ENCODE measurements at places on chromosomes 7 and 10.

DNA sequence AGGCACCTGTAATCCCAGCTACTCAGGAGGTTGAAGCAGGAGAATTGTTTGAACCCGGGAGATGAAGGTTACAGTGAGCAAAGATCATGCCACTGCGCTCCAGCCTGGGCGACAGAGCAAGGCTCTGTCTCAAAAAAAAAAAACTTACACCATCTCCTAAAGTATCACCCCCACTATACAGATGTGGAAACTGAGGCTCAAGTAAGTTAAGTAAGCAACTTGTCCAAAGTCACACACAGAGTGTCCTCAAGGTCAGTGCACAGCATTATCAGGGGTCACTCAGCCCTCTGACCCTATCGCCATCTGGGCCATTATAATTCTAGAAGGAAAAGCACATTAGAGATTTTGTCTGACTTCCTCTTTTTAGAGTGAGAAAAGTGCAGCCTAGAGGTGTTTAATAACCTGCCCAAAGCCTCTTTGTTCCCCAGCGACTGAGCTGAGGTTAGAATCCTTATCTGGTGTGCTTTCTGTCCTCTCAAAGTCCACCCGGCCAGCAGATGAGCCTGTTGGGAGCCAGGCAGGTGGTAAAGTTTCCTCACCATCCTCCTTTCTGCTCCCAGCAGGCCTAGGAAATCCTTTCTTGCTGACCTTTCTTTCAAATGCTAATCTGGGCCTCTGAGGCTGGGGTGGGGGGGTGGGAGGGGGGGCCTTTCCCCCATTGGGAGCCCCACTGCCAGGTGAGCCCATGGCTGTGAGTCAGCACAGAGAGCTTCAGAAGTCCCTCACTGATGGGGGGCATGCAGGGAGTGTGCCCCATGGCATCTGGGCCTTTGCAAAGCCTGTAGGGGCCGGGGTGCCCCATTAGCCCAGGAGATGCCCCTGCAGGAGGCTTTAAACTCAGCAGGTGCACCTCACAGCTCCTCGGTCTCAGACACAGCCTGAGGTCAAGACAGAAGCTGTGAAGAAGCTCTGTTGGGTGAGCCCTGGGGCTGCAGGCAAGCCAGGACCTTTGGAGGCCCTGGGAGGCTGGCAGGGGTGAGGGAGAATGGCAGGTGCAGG lies 12.0 kb upstream of the KCNMA1 start:
- DNase-seq, result no peak

GRCh38 chr10:101330631-101331225 lies 23.2 kb upstream of the BTRC start:
- no peak for DNase-seq

DNA sequence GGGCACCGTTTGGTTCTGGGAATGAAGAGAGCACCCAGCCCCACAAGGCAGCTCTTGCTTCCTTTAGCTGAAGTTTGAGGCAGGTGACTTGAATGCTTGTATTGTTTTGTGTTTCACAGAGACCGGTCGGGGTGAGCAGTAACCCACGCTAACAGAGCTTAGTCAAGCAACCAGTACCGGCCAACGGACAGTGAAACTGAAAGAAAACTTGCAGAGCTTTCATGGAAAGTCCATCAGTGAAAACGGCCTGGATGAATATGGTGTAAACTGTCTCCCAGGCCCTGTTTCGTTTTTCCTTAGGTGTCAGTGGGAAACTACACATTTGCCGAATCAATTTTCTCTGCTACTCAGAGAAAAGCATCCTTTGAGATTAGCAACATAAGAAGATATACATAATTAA lies 101.1 kb downstream of the LYZL1 start:
- no peak for DNase-seq

GRCh38 chr7:41777894-41778596 lies 75.2 kb upstream of the INHBA start:
- no peak for DNase-seq

DNA sequence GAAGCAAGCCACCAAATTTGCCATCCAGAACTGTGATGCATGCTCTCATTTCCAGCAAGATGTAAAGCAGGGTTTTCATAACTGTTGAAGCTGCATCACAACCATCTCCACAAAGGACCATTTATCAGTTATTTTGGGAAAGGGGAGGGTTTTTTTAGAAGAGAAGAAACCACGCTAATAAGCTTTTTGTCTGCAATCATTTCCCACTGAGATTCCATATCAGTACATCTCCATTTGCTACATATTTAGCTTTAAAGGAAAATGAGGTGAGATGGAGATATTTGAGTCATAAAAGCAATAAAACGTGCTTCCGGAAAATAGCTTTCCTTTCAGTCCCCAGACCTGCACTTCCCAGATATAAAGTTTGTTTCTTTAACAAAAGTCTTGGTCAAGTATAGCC lies 258.2 kb downstream of the FRMD4A start:
- no peak for DNase-seq

- DNase-seq, result no peak
These were observed 106.6 kb downstream of the ADCY1 start for GRCh38 chr7:45680776-45681175.

- DNase-seq, result no peak
These were observed 26.9 kb downstream of the CAV1 start for GRCh38 chr7:116551692-116552091.

DNA sequence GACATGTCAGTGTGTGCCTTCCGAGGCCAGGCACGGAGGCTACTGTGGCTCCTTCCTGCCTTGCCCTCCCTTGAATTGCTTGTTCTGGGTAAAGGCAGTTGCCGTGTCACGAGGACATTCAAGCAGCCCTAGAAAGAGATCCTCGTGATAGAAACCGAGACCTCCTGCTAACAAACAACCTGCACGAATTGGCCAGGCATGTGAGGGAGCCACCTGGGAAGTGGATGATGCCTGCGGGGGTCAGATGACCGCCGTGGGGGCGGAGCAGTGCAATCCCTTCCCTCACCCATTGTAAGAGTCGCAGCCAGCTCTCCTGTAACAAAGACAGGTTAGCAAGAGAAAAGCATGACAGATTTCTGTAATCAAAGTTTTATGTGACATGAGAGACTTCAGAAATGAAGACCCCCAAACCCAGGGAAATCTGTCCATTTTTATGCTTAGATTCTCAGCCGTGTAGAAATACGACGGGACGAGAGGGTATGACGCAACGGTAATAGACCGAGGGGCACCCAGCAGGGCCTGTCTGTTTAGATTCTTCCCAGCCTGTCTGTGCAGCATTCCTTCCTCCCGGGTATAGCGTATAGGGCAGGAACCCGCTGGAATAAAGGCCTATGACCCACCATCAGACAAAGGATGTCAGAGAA lies 241.7 kb downstream of the GATA3 start:
- DNase-seq, result no peak

- DNase-seq, result no peak
These were observed 132.9 kb downstream of the BICC1 start for GRCh38 chr10:58645416-58646146.

All from stimulated activated CD8-positive, alpha-beta memory T cell treated with anti-CD3 and anti-CD28 coated beads, Interleukin-7, amount 100 ng/mL, for 1 hour (primary cell).